Colonic mucosa (tissue), 4 donors: ENCODE measurements at places on chromosomes 6 and 20. TPM values are rescaled to one million over a fixed set of nuclear protein-coding genes. Genes with fewer than 3 reads are reported as not detected.
A peak's percentile ranks its signal among the peaks of the same experiment; 100 is the strongest.

Gene HLA-E
- 208 TPM for total RNA-seq

Gene ULBP1
- total RNA-seq, result not detected

Gene HLA-DRA
- total RNA-seq, result 44.3 TPM

Gene FAM184A
- 0.56 TPM for total RNA-seq

Gene SIM1
- not detected for total RNA-seq

Gene HSPA12B
- 1.7 TPM for total RNA-seq

Gene SNRPB
- 150 TPM for total RNA-seq

Gene C20orf202
- not detected for total RNA-seq

Gene NR2E1
- total RNA-seq, result not detected

Gene CCM2L
- 1.1 TPM for total RNA-seq

Gene TFAP2C
- 1.3 TPM for total RNA-seq

Gene EYA2
- total RNA-seq, result 8.9 TPM

Gene ENPP3
- 11.5 TPM for total RNA-seq

Gene DEFB110
- not detected for total RNA-seq

- no peak for DNase-seq
Measured at GRCh38 chr6:78511009-78511408, 356.3 kb upstream of the IRAK1BP1 start.

- no peak for DNase-seq
Measured at GRCh38 chr20:3559231-3559630, 88.4 kb downstream of the ATRN start.

GRCh38 chr20:31718952-31719643 is 3.6 kb downstream of the BCL2L1 start:
- peak; percentile 54 for DNase-seq

GRCh38 chr6:13383328-13384163 is 55.2 kb upstream of the TBC1D7 start:
- DNase-seq, result no peak

GRCh38 chr20:3141757-3142156 is 17.9 kb downstream of the FASTKD5 start:
- DNase-seq, result no peak

DNA sequence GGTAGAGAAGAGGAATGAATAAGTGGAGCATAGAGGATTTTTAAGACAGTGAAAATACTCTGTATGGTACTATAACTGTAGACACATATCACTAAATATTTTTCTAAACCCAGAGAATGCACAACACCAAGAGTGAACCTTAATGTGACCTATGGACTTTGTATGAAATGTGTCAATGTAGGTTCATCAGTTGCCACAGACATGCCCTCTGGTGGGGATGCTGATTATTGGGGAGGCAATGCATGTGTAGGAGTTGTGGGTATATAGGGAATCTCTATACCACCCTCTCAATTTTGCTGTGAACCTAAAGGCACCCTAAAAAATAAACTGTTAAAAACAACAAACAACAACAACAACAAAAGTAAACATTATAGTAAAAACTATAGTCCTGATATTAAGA is 293.7 kb downstream of the RNF144B start:
- no peak for DNase-seq

DNA sequence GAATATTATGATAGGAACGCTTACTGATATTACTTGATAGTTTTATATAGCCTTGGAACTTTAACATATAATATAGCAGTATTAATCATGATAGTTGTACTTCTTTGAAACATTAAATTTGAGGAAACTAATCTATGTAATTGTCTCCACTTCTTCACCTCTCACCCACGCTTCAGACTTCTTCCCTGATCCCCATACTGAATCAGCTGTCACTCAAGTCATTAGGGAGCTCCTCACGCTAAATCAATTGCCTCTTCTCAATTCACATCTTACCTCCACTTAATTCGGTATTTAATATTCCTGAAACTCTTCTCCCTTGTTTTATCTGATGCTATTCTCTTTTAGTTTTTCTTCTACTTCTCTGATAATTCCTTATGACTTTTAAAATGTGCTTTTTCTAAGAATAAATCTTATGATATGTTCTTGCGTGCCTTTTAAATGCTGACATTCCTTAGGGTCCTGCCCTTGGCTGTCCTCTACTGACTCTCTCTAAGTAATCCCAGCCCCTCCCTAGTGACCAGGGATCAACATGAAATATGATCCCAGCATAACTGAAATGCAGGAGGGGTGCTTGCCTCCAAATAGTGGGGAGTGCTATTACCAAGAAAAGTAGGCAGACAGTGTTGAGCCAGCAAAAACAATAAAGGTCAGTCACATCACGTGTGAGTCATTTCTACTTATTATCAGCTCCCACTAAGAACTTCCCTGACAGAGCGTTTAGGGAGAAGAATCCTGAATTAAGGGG is 9.9 kb downstream of the ANKRD66 start:
- DNase-seq, result no peak

DNA sequence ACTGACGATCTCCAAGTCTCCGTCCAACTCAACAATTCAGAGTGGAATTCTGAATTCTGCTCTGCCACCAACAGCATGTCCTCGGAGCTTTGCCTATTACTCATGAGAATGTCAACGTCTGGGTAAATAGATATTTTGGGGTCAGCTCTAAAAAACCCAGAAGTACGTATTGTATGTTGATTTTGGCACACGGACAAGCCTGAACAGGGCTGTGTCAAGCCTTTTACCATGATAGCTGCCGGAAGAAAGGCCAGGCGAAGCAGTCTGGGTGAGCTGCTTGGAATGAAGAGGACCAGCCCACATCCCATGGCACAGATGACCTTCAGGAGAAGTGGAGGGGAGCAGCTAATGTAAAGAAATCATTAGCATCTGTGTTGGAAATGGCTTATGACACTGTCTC is 88.0 kb upstream of the JAG1 start:
- no peak for DNase-seq

DNA sequence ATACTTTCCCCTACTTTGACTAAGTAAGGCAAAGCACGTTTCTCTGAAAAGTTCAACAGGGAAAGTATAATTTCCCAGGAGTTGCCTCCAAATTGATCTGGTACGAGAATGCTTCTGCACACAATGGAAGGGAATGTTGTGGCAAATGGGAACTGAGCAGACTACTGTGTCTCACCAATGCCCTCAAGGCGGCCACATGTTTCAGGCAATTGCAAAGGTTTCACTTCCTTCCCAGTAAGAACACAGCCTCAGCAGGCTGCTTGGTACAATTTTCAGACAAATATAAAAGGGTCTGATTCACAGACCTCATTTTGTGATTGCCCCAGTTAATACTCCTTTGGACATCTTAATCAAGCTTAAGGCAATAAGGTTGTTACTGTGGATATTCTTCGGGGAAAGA is 71.2 kb downstream of the KIAA0319 start:
- DNase-seq, result no peak

GRCh38 chr6:122422614-122423267 is 23.3 kb downstream of the HSF2 start:
- DNase-seq, result no peak

DNA sequence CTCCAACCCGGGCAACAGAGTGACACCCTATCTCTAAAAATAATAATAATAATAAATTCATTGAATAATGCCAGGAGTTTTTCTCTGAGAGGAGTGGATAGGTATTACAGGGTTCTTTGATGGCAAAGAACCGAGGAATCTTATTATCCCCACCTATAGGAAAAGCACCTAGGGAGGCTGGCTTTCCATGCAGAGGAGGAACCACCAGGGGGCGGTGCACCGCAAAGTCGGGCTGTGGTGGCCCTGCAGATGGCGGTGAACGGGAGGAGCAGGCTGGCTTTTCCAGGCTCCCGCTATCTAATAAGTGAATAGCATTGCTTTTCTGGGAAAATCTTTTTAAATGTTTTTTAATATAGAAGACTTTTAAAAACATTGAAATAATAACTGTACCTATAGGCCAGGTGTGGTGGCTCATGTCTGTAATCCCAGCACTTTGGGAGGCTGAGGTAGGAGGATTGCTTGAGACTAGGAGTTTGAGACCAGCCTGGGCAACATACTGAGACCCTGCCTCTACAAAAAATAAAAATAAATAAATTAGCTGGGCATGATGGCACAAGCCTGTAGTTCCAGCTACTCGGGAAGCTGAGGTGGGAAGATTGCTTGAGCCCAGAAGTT is 864.2 kb downstream of the KIF16B start:
- peak; percentile 53 for DNase-seq

GRCh38 chr6:5529733-5530132 is 268.4 kb downstream of the FARS2 start:
- DNase-seq, result no peak

- DNase-seq, result no peak
Measured at GRCh38 chr6:31112478-31112877, at the start of gene C6orf15. TSS of gene C6orf15 (minus strand) at chr6:31112575. CDS start at chr6:31112555, 20 bp downstream.

DNA sequence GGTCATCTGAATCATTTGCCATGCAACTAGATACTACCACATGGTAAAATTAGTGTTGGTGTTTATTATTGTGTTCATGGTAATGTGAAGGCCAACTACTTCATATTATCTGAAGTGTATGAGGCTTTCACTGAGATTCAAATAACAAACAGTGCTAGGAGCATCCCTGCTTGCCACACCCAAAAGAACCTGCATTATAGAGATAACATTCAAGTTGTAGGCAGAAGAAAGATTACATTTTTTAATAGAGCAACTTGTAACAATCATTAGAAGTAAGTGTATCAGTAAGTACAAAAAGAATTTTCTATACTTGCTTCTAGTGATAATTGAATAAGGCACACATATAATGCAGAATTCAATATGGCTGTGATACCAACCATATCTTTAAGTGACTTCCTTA is 49.8 kb downstream of the BCKDHB start:
- DNase-seq, result no peak

GRCh38 chr20:20593447-20594170 is 118.8 kb downstream of the RALGAPA2 start:
- DNase-seq, result no peak

GRCh38 chr20:47309806-47310426 is 46.6 kb downstream of the ZMYND8 start:
- DNase-seq, result no peak

DNA sequence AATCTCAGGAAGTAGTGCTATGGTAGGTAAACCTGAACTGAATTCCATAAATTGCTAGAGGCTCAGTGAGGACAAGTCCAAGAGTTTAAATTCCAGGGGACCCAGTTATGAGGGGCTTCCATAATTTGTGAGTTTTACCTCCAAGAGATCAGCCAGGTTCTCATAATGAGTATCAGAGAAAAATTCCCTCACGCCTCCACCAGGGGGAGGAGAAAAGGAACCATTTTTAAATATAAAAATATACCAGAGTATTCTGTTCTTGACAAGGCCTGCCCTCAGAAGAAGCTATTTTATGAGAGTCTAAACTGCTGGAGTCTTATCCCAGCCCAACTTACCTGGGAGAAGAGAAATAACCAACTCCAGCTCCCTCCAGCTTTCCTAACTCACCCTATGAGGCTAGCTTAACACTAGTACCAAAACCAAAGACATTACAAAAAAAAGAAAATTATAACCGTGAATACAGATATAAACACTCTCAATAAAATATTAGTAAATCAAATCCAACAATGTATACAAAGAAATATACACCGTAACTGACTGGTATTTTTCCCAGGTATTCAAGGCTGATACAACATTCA is 158.7 kb downstream of the TFAP2A start:
- no peak for DNase-seq

- no peak for DNase-seq
Measured at GRCh38 chr6:111517965-111518364, 34.9 kb upstream of the REV3L start.

DNA sequence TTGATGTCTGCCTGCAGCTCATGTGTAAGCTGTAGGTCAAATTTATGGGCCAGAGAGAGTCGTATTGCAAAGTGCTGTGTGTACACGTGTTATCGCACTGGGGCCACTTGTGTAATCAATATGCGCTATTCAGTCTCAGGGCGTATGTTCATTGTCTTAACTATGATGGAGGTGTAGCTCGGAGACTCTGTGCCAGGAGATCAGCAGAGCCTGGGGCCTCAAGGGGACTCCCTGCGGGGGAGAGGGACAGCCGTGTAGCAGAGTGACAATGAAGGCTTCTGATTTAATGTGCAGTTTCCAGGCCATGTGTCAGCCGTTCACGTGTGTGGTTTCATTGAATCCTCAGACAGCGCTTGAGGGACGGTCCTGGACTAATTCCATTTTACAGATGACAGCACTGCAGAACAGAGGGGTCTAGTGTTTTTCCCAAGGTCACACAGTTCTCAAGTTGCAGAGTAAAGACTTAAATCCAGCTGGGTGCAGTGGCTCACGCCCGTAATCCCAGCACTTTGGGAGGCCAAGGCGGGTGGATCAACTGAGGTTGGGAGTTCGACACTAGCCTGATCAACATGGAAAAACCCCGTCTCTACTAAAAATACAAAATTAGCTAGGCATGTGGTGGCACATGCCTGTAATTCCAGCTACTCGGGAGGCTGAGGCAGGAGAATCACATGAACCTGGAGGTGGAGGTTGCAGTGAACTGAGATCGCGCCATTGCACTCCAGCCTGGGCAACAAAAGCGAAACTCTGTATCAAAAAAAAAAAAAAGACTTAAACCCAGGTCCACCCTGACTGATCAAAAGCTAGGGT is 242.5 kb downstream of the PREX1 start:
- peak; percentile 37 for DNase-seq

DNA sequence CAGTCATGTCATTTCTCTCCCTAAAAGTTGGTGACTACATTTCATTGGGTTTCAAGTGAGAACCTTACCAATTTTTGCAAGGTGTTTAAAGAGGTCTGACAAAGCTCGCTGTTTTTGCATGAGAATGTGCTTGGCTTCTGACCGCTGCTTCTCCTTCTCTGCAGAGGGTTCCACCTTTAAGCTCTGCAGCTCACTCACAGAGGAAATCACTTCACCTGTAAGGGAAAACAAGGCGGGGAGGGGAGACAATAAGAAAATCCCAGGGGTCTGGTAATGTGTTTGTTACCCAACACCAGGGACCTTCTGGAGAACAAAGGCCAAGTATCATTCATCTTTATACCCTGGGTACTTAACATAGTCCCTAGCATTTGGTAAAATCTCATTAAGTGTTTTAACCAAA is 40.0 kb upstream of the LYRM2 start:
- no peak for DNase-seq

DNA sequence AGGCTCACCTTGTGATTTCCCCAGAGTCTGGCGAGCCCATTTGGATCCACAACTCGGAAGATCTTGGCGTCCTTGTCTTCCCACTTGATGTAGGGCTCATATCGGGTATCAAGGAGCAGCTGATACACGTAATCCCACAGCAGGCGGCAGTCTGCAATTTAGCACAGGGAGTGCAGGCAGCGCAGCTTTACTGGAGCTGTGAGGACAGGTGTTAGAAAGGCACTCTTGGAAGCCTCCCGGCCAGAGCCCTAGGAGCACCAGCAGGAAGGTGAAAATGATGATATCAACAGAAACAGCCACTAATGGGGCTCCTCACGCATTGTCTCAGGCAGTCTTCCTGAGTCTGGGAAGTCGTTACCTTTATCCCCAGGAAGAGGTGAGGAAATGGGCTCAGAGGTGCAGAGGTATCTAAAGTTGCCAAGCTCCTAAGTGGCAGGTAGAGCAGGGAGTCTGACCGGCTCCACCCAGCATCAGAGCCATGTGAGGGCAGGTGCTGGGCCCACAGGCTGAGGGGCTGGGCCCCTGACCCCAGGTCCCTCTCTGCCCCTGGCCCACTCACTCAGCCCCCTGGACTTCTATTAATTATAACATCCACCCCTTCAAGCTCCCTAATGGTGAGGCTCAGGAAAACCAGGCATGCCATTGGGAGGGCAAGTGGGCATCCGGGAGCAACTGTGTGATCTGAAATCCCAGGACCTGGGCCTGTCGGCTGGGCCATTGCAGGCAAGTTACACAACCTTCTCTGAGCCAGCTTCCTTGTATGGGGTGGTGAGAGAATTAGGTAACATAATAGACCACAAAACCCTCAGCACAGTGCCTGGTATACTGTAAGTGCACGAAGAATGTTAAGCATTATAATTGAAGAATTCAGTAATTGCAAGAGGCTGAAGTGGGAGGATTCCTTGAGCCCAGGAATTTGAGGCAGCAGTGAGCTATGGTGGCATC is 18.3 kb downstream of the ETV7 start:
- DNase-seq, result no peak
